ENCODE measurements at places on chromosomes 16 and 17.

- no peak for DNase-seq
Observed at GRCh38 chr17:64653325-64653984, 8.7 kb downstream of the SMURF2 start.

- DNase-seq, result no peak
Observed at GRCh38 chr17:59812139-59812538, 80.6 kb downstream of the TUBD1 start.

DNA sequence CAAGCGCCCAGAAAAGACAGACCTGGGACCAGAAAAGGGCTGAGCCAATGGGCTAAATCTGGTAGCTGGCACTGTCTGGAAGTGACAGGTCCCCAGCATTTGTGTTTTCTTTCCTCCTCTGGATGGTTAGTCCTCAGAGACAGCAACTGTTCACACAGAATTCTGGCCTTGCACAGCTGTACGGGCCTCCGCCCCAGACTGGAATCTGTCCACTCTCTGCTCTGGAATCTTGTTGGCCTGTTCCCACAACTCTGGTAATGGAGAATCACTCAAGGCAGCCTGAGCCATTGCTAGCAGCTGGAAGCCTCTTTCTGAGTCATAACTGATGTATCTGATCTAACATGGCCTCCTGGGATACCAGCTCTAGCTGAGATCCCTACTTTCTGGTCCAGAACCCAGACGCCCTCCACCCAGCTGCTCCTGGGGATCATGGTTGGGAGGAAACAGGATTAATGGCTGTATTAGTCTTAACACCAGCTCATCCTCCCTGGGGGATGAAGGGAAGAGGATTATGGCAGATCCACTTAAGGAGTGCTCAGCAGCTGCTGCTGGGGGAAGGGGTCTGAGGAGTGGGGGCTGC lies 9.1 kb downstream of the ZNF668 start:
- DNase-seq, result no peak

DNA sequence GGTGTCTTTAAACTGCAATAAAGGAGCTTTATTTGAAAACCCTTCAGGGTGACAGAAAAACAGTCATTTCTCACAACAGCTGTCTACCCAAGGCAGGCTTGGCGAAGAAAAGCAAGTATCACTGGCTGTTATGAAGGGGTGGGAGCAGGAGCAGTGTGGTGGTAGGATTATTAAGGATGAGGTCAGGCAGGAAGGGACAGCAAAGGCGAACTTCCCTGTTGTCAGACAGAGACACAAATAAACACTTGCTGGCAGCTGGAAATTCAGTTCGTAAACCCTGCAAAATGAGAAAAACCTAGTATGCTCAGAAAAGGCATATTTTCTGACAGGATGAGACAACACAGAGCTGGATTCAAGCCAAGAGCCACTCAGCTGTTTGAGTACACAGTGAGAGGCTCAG lies 416.3 kb upstream of the CDH5 start:
- DNase-seq, result no peak

DNA sequence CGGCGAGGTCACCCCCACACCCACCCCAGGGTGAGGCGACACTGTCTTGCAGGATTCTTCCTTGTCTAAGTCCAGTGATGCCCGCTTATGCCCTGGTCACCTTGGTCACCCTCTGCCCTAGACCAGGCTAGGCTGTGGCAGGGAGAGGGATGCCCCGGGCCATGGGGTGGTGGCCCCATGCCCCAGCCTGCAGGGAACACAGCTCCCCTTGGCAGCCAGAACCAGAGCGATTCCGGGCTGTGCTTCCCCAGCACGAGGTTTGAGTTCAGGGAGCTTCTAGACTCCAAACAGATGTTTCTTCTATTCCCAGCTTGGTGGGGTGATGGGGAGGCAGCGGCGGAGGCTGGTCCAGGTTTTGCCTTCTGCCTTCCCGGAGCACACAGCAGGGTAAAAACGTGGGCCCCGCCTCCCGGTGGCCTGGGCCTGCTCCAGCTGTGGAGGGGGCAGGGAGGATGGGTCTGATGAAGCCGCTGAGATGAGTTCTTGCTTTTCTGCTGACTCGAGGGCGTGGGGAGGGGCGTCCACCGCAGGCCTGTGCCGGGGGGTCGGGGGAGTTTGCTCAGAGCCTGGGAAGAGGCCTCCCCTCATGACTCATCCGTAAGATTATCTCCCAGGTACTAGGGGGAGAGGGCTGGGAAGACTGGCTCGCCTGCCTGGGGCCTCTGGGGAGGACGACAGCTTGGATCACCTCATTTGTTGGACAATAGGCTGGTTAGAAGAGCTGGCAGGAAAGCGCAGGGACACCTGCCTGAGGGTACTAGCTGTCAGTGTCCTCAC lies 15.4 kb downstream of the SMTNL2 start:
- no peak for DNase-seq

- DNase-seq, result no peak
Observed at GRCh38 chr17:72651988-72652387, 440.5 kb downstream of the SLC39A11 start.

DNA sequence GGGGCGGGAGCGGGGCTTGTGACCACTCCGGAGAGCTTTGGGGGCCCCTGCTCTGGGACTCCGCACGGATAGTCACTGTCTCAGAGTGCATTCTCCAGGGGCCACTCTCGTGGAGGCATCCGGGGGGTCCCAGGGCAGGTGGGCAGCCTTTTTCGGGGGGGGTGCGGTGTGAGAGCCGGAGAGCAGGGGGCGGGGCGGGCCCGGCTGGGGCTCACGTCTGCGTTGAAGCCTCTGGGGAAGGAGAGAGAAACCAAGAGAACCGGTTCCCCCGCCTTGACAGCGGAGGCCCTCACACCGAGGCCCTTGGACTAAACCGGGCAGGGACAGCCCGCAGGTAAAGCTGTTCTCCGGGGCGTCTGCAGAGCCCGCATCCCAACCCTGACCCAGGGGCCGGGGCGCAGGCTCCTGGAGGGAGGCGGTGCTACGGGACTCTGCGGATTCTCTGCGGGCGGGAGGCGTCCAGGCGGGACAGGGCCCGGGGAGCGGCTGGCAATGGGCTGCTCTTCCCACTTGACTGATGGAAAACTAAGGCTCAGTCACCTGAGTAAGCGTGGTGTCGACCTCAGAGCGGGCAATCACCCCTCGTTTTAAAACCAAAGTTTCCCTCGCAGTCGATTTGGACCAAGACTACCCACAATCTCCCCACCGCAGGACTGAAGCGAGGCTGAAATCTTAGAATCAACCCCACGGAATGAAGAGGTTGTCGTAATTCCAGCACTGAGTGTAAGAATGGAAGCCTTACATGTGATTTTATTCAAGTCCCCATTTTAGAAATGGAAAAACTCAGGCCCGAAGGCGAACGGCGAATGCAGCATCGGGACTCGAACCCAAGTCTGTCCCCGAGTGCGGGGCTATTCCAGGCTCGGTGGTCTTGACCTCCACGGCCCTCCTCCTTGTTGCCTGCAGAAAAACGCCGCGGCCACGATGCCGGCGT lies 49.6 kb upstream of the AMZ2 start:
- no peak for DNase-seq

DNA sequence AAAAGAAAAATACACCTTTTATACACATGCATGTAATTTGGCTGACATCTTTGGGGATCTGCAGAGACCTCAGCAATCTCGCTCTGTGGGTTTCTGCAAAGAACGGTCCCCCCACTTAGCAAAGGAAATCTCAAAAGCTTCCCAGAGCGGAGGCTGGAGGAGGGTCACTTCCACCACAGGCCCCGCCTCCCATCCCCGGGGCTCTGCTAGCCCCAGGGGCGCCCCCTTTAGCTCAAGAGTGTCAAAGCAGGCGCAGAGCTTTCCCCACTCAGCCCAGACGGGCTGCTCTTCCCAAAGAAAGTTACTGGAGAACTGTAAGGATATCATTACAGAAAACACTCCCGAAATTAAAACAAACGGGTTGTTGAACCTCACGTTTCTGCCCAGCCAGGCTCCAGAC lies 11.4 kb downstream of the SLC13A5 start:
- peak; percentile 15 for DNase-seq

DNA sequence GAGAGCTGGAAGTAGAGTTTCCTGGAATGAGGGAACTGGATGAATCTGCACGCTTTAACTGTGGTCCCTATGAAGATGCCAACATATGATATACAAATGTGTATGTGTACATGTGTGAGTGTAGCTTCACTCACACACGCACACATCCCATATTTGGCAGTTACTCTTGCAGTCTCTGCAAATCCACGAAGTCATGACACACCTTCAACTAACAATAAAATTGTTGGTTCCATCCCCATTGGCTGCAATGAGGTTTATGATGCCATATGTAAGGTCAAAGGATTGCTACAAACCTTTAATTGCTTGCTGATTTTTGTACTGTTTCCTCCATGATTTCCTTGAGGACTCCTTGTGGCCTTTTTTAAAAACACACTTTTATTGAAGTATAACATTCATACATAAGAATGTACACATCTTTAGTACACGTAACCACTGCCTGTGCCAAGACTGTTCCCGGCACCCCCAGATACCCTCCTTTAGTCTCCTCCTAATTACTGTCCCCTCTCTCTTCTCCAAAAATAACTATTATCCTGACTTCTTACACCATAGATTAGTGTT lies 22.0 kb downstream of the MYO1D start:
- no peak for DNase-seq

- no peak for DNase-seq
Observed at GRCh38 chr17:58391302-58391984, 25.9 kb downstream of the RNF43 start.

DNA sequence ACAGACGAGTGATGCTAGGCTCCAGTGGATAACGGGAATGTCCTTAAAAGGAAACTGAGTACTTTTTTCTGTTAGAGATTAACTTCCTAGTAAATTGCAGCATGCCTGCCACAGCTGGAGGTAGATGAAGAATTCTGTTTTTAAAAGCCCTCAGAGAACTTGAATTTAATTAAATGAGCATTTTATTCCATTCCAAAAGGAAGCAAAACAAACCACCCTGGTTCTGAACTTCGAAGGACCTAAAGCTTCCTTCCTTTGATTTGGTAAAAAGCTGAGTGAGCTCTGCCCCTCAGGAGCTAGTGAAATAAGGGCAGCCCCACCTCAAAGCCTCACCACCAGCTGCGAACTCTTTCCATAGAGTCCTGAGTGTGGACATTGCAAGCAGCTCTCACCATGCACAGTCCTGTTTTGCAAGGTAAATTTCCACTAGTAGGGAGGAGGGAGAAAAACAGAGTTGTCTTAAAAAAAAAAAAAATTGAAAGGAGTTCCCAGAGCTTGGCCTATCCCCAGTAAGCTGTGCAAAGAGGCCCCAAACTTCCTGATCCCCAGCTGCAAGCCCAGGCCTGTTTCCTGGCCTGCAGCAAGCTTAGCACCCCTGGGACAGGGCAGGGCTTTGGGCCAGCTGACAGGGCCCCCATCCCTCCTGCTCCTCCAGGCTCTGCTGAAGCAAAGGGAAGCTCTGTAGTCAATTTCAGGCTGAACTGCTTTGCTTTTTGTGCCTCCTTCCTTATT lies 11.2 kb downstream of the CHD9NB start:
- no peak for DNase-seq

GRCh38 chr17:54903375-54903774 lies 2.7 kb downstream of the TOM1L1 start:
- DNase-seq, result no peak

DNA sequence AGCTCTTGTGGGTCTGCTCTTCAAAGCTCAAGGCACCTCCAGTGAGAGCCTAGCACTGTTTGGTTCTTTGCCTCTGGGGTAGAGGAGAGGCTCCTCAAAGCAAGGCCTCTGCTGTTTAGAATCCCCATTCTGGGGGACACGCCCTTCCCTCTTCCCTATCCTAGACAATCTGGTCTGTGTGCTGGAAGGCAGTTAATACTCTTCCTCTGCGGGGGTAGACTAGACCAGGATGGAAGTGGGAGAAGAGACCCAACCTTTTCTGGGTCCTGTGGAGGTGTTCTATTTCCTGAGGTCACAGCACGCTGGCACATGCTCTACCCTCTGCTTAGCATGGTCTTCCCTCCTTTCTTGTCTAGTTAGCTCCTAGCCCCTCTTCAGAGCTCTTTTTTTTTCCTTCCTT lies 7.7 kb downstream of the ERAL1 start:
- DNase-seq, result no peak

DNA sequence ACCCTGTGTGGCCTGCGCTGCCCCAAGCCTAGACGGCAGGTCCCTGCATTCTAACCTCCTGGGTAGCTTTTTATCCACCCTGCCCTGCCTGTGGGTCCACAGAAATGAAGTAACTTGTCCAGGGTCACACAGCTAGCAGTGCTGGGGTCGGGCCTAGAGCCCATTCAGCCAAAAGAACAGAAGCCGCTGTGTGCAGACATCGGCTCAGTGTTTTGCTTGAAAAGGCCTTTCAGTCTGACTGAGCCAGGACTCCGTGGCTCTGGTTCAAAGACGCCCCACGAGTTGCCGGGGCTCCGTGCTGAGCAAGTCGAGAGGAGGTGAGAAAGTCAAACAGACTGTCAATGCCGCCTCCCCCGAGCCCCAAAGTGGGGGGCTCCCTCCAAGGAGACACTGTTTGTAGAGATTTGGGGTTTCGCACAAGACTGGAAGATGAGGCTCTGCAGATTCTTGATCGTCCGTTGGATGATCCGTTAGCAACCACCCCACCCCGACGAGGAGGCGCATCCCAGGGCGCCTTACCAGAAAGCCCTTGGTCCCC lies 226.2 kb downstream of the NTN1 start:
- DNase-seq, result no peak

DNA sequence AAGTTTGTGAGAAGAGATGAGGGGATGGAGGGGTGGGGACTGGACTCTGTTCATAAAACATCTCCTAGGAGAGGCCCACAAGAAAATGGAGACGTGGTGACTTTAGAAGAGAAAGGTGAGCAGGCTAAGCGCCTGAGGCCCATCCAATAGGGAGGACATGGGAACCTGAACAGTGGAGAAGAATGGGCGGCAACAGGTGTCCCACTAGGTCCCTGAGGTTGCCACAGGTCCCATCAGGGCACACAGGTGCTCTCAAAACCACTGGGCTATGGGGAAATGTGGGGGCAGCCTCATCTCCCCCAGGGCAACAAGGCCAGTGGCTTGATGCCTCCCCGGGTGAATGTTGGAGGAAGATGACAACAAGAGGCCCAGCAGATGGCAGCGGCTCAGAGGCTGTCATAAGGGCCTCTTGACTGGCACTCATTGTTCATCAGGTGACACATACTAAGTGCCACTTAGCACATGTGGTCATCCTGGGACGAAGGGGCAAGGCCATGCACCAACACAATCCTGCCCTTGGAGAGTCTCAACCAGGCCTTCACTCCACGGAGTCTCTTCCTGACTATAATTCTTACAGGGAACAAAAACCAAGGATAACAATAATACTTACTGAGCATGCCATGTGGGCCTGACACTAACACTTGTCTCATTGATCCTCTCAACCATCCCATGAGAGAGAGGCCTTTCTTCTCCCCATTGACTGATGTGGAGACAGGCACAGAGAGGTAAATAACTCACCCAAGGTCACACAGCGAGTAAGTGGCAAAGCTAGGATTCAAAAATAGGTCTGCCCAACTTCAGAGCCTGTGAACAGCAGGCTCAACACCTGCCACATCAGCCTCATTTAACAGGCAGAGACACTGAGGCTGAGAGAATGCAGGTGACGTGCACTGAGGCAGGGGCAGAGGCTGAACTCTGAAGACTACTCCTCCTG lies 38.0 kb downstream of the CUEDC1 start:
- DNase-seq, result peak; percentile 29

GRCh38 chr17:1110862-1111598 lies 68.8 kb downstream of the ABR start:
- DNase-seq, result no peak

DNA sequence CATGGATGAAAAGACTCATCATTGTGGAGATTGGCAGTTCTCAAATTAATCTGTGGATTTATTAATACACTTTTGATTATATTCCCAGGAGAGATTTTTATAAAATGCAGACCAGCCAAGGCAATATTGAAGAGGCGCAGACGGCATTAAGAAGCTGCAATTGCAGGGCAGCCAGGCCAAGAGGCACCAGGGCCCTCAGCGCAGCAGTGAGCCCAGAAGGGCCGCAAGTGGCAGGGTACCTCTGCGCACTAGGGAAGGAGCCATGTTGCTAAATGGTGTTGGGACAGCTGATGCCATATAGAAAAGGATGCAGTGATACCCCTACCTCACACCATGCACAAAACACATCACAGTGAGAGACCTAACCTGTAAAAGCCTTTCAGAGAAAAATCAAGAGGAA lies 36.6 kb upstream of the CHMP6 start:
- DNase-seq, result no peak
